Activated CD4-positive, alpha-beta T cell treated with anti-CD3 and anti-CD28 coated beads, Interleukin-2, amount 10 ng/mL, durations not matched to agents 24 days and 14 days (primary cell): ENCODE measurements at places on chromosomes 16 and 17.
A peak's percentile ranks its signal among the peaks of the same experiment; 100 is the strongest.

DNA sequence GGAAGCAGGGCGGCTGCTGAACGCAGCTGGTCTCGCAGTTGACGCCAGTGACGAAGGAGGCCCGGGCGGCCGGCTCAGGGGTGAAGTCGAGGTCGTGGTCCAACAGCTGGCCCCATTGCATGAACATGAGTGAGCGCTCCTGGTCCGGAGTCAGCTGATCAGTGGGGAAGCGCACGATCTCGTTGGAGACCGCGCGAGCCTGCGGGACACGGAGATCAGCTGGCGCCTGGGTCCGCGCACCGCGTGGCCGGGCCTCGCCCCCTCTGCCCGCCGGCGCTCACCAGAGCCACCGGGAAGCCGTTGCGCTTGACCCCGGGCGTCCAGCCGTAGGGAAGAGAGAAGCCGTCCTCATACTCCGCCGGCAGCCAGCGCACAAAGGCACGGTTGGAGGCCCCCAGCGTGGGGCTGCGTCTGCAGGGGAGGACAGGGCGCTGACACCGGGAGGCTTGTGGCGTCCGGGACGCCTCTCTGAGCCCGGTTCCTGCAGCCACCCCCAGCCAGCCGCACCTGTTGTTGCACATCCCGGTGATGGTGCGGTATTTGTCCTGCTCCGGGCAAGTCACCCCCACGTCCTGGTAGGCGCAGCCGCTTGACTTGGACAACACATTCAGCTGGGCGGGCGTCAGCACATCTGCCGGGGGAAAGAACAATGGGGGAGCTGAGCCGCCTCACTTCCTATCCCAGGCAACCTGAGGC, 1.6 kb downstream of the MPO start:
- no peak for DNase-seq

- DNase-seq = no peak
Observed at GRCh38 chr17:75917917-75918445, 13.3 kb upstream of the MRPL38 start.

DNA sequence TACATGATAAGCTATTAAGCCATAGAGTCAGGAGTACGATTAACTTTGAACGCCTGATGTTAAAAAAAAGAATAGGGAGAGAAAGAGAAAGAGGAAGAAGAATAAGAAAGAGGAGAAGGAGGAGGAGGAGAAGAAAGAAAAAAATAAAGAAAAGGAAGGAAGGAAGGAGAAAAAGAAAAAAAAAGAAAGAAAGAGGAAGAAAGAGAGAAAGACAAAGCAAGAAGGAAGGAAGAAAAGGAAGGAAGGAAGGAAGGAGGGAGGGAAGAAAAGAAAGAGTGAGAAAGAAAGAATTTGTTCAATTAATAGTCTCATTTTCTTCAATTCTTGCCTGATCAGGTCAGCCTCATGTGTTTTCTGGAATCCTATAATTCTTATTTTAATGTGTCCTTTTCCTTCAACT, 33.7 kb downstream of the HS3ST2 start:
- DNase-seq = no peak

DNA sequence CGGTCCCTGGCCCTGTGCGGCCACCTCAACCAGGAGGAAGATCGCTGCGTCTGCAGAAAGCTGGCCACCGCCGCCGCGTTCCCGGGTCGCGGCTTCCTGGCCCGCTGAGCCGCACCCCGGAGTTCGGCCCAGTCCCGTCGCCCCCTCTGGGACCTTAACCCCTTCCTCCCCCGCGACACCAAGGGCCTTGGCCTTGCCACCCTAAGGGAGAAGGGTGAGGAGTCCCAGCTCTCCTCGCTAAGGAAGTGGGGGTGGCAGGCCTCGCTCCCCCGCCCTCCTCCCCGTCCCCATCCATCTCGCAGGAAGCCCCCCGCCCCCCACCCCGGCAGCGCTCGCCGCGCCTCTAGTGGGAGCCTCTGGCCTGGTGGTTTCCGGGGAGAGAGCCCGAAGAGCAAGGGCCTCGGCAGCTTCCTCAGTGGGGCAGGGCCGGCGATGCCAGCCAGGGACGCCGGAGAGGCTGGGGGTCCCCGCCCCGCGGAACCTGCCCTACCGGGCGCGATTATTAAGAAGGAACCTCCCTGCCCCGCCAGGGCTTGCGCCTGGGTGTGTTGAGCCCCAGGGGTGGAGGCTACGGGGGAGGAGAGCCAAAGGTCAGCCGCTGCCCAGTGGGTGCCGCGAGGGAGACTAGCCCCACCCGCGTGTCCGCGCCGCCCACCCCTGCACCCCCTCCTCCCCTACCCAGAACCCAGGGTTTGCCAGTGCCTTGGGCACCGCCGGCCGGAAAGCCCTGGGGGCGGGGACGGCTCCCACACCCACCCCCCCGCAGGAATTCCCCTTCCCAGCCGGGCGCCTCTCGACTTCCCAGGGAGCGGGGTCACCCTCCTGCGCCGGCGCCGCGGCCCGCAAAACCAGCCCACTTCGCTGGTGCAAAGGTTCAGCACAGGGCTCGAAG, 6.8 kb downstream of the CBX4 start:
- DNase-seq = peak; percentile 55

DNA sequence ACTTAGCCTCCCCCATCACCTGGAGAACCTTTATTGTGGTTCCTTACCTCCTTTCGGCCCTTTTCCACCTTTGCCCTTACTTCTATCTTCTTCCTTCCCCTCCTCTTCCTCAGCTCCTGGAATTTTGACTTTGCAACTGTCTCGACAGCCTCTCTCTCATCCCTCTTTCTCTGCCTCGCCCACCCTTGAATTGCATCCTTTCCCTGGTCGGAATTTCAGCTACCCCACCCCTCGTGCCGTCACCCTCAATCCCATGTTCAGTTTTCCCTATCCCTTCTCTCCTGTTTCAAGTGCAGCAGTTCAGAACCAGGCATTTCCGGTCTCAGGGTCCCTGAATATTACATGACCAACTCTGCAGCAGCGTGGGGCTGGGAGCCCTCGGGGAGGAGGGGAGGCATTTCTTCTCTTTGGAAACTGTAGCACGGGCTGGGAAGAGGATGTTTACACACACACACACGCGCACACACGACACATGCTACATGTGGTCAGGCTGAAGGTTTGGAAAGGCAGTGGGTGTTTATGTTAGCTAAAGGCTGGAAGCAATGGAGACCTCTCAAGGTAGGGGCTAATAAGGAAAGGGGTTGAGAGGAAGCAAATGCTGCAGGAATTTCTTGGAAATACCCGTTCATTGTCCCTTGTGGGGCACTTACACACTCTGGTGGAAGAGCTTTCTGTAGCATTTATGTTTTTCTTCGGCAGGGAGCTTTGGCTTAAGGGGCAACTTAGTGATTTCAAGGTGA, 971 bp downstream of the MINK1 start:
- peak; percentile 73 for DNase-seq

DNA sequence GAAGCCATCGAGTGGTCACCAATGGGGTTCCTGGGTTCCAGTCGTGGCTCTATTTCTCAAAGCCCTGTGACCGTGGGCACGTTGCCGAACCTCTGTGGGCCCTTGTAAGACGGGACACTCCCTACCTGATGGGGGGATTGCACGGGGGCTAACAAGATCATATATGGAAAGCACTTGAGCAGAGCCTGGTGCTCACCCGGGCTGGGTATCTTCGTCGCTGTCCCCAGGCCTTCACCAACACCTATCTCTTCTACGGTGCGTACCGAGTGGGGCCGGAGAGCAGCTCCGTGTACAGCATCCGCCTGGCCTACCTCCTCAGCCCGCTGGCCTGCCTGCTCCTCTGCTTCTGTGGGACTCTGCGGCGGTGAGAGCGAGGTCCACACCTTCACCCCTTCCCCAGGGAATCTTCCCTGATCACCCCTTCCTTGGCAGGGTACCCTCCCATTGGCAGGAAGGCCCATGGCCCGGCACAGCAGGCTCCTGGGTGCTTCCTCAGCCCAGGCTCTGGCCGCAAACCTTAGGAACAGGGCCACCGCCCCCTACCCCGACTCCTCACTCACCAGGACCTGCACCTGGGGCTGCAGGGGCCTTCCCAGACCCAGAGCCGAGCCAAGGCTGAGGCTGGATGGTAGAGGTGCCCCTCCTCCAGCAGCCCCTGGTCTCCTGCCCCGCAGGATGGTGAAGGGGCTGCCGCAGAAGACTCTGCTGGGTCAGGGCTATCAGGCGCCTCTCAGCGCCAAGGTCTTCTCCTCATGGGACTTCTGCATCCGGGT, 2.8 kb downstream of the TMC8 start:
- DNase-seq = peak; percentile 70

DNA sequence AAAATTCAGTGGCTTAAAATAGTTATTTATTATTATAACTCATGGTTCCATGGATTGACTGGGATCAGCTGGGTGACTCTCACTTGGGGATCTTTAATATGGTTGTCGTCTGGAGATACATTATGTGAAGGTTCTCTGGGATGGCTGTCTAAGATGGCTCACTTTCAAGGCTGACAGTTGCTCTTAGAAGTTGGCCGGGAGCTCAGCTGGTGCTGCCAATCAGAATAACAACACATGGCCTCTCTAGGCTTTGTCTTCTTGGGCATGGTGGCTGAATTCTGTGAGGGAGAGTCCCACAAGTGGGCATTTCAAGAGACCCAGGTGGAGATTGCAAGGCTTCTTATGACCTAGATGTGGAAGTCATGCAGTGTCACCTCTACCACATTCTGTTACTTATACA, 269.7 kb downstream of the CA10 start:
- DNase-seq = no peak

DNA sequence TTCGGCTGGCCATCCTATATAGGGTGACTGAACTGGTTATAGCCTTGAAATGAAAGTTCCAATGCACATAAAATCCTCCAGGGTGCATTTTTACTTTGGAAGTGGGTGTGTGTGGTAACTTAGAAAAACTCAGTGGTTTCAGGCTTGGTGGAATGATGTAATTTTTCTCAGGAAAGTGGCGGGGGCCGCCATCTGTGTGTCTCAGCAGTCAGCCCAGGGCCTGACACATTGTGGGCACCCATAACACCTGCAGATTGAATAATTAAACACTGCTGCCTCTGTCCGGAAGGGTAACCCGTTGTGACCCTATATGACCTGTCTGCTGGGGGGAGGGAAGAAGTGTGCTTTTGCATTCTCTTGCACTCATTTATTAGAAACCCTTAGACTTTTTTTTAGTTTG, 2.2 kb upstream of the PDP2 start:
- peak; percentile 79 for DNase-seq
